ENCODE measurements at places on chromosomes 5 and 9.
A peak's percentile ranks its signal among the peaks of the same experiment; 100 is the strongest.

GRCh38 chr9:97749928-97750327, 52.8 kb upstream of the XPA start:
- DNase-seq, result no peak

DNA sequence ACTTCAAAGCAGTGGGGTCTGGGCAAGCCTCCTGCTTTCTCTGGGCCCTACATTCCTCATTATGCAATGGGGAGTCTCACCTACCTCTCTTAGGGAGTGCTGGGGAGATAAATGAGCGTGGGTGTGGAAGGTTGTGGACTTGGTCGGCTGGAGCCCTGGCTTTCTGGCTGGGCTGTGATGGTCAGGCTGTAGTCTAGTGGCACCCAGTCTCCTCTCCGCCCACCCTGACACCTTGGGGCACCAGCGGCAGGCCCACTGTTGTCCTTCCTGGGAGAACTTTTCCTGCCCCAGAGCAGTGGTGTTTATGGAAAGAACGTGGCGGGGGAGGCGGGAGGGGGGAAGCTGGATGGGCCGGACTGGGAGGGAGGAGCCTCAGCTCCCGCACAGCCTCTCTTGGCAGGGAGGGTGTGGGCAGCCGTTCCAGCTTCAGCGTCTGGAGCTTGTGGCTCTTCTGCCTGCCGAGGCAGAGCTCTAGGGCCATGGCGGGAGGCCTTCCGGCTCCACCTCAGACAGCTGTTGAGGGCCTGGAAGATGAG, 4.1 kb downstream of the PTGS1 start:
- no peak for DNase-seq

DNA sequence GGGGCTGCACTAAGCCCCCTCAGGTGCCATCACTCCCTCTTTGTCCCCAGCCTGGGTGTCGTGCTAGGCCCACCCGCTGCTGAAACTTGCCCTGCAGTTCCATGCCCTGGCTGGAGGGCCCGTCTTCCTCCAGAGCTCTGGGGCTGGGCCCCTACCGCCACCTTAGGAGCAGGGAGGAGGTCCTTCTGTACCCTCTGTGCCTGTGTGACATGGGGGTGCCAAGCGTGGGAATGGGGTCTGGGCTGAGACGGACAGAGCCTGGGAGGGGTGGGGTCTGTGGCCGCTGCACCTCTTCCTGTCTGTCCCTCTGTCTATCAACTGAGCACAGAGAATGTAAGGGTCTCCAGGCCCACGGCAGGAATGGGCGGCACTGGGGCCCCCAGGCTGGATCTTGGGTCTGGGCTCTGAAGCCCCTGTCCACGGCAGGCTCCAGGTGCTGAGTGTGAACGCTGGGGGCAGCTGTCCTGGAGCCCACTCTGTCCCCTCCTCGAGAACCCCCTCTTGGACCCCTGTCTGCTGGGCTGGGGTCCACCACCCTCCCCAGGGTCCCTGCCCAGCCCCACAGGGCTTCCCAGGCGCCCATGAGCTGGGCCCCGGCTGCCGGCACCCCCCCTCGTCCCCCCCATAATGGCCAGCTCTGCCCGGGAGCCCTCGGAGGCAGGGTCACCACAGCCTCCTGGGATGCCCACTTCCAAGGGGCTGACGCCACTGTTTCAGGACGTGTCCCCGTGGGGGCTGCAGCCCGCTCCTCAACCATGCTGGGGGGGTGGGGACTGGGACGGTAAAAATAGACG, 15.8 kb upstream of the NRARP start:
- DNase-seq, result no peak

DNA sequence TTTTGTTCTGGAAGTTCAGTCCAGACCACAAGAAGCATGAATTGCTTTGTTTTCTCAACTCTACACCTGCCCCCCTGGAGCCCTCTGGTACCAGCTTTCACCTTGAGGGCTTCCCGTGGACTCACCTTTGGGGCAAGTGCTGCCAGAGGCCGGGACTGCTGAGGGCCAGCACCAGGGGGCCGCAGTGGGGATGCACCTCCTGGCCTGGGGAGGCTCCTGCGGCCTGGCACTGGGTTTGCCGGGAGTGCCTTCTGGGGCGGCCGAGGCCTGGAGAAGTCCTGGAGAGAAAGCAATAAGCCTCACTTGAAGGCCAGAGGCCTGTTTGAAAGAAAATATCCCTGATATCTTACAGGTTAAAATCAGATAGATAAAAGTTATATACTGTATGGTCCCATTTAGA, 21.7 kb downstream of the NIPAL4 start:
- DNase-seq, result no peak

DNA sequence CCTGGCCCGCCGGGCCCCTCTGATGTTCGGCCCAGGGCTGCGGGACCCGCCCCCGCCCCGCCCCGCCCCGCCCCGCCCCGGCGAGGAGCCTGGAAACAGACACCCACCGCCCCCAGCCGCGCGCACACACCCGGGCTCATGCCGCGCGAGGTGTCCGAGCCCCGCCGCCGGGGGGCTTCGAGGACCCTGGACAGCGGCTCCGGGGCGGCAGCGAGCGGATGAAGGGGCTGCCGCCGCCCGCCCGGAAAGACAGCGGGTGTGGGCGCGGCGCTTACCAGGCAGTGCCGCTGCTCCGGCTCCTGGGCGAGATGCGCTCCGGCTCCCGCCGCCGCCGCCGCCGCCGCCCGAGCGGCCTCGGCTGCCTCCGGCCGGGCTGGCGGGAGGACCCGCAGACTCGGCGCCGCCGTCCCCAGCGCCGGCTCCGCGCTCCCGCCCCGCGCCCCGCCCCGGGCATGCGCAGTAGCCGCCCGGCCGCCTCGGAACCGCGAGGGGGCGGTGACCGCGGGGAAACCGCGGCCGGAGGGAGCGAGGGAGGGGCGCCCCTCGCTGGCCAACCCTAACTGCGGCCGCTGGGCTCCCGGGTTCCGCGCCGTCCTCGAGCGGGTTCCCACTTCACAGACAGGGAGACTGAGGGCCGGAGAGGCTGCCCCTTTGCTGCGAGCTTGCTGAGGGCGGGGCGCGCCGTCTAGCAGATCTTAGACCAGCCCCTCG, at the start of gene GPRIN1:
TSS of gene GPRIN1 (minus strand) at position 433 of the 711 bp plus-strand sequence. CDS start 10,322 bp downstream, outside the sequence.
- DNase-seq, result peak; percentile 45

DNA sequence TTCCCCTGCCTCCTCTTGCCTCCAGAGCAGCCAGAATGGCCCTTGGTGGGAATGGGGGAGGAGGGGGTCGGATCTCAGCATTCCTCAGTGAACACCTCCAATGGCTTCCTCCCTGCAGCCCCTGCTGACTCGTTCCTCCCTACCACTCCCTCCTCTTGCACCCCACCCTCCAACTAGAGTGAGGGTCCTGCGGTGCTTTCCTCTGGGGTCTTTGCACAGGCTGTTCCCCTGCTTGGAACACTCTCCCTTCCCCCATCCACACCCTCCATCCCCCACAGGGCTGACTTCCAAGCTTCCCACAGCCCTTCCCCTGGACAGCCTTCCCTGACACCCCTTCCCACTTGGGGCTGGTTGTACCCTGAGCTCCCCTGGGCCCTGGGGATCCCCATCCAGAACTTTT, 70.4 kb upstream of the NEK6 start:
- DNase-seq, result no peak

DNA sequence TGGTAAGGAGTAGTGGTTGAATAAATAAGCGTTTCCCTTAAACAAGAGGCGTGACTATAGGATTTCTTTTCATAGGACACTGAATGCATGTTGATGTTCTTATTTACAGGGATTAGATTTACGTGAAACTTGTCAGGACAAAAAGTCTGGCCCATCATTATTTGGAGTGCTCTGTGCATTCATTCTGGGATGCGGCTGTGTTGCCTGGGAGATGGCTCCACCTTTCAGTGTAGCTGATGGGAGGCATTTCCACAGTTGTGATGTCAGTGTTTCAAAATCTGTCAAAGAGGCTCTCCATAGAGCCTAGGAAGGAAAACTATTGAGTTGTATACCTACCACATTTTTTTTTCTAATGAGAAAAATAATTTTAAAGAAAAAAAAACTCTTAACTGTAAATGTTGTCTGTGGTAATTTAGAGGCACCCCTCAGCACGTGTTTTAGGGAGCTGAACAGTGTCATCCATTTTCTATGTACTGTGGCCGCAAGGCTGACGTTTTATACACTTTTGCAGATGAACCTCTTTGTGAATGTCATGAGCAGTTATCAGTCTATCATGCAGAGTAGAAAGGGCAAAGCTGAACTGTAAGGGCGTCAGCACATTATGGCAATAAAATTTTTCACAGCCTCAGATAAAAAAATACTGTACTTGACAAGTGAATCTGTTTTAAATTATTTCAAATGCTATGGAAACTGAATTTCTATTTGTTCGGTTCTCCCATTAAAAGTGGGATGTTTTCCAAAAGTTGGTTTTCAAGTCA, 202.7 kb downstream of the PBX3 start:
- no peak for DNase-seq

DNA sequence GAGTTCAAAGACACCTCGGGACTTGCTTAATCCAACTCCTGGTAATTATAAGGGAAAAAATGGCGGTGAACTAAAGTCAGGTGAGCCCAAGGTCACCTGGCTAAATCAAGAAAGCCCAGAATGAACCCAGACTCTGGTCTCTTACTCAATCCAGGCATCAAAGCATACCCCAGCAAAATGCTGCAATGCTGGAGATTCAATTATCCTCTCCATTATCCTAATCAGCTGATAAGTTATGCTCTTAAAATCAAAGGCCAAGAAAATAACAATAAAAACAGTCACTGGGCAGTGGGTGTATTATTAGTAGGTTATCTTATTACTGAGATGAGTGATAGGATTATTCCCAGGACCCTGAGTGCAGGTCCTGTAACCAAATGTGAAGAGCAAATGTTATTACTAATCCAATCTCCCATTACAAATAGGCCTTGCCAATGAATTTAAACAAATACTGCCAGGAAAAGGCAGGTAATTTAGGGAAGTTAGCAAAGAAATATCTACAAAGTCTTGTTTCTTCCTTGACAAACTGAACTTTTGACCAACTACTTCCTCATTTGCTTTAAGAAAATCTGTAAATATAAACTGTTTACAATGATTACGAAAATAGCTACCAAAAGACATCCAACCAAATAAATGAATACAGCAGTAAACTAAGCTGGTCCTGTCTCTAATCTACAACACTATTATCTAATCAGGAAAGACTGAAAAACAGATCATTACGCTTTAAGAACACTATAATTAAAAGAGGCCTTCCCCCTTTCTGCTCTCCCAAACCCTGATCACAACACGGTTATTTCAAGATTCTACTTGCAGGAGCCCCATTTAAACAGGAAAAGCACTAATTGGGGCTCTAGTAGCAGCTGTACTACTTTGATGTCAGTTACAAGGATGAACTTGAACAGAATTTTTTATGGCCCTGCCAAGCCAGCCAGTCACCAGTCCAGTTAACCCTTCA, 103.2 kb downstream of the MED27 start:
- no peak for DNase-seq

- DNase-seq, result no peak
Measured at GRCh38 chr9:110443146-110443865, 105.6 kb upstream of the TXNDC8 start.

- DNase-seq, result no peak
Measured at GRCh38 chr9:118918180-118918579, 451.1 kb downstream of the BRINP1 start.
